Activated gamma-delta T cell treated with anti-CD3 and anti-CD28 coated beads, Interleukin-2, amount 50 U/mL, for 16 hours (primary cell): ENCODE measurements at places on chromosomes 2 and 18.

GRCh38 chr2:148876595-148877402, 1.8 kb downstream of the KIF5C start:
- DNase-seq, result peak; percentile 9

DNA sequence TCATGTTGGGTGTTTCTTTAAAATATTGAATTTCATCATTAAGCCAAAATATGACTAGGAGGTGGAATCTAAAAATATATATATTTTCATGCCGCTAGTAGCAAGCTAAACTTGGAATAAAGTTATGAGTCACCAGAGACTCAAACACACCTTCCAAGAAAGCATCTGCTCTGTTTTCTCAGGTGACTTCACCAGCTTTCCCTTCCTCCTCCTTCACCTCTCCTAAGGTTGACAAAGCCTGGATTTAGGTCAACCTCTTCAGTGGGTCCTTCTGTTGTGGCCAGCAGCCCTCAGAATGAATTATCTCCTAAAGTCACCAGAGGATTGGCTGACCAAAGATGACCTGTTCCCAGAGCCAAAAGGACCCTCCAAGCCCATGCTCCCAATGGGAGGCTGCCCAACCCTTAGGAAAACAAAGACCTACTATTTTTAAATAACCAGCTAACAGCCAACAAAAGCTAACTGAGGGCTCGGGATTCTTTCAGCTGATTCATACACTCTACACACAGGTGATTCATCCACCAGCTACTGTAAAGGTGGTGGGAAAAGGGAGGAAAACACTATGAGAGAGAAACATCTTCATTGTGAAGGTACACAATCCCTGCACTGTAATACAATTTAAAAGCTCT, 113.9 kb downstream of the MYO5B start:
- no peak for DNase-seq

- no peak for DNase-seq
Measured at GRCh38 chr18:75132931-75133525, 75.9 kb downstream of the PTGR3 start.

GRCh38 chr2:235105821-235106359, 154.1 kb downstream of the SH3BP4 start:
- no peak for DNase-seq

GRCh38 chr2:162490761-162491470, 147.0 kb downstream of the GCA start:
- no peak for DNase-seq

GRCh38 chr2:20580690-20581437, 70.0 kb downstream of the HS1BP3 start:
- DNase-seq, result no peak

- DNase-seq, result no peak
Measured at GRCh38 chr2:62845256-62845655, 139.7 kb downstream of the EHBP1 start.

- DNase-seq, result no peak
Measured at GRCh38 chr2:165055082-165055851, 99.9 kb upstream of the SLC38A11 start.

GRCh38 chr2:124804014-124804940, 779.2 kb downstream of the CNTNAP5 start:
- no peak for DNase-seq

- DNase-seq, result no peak
Measured at GRCh38 chr2:178477443-178478129, 814 bp downstream of the FKBP7 start.

DNA sequence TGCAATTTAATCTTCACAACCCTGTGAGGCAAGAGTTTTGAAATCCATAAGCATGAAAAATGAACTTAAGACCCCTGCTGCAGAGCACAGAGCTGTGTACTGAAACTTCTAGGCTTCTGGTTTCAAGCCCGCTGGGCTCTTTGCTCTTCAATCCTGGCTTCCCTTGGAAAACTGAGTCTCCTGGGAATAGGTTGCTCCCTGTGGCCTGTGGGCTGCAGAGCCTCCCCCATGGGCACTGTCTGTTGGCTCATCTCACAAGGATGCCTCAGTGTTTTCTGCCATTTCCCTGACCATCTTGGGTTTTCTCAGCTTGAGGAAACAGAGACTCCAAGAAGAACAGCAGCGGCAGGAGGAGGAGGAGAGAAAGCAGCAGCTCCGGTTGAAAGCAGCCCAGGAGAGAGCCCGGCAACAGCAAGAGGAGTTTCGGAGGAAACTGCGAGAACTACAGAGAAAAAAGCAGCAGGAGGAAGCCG, 44.5 kb downstream of the SUMO1 start:
- no peak for DNase-seq

GRCh38 chr2:198042189-198042588, 237.8 kb downstream of the PLCL1 start:
- DNase-seq, result no peak

- no peak for DNase-seq
Measured at GRCh38 chr2:240441993-240442411, 6.5 kb downstream of the GPC1 start.

DNA sequence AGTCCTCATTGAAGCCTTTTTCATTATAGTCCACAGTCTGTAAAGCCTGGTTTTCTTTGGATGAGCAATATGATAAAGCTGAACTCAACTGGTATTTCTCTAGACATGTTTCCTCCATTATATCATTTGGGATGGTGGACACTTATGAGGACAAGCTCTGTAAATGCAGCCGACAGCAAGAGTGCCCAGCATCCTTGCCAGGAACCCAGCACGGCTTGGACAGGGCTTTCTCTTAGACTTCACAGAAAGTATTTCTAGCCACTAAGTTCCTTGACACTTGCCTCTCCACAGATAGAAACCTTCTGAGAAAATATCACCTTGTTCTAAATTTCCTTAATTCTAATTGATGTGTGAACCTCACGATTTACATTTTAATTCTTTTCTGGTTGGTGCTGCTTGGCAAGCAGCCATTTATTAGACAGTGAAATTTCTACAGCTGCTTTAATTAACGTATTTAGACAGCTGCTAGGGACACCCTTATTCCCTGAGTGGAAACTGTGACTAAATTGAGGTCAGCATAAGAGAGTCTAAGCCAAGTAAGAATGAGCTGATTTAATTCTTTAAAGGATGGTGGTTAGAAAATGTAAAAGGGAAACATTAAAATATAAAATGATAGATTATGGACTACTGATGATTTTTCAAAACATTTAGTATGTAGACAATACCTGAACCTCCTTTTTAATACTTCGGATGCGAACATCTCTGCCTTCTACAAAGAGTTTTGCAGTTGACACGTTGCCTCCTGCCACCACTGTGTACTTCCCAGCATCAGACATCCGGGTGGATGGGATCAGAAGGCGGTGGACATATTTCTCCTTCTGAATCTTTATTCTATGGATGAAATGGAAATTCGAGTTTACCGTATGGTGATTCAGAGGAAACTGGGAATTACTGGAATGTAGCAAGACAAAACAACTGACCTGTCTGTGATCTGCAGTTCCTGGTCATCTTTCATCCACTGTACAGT, 39.8 kb downstream of the TTN start:
- no peak for DNase-seq

GRCh38 chr18:76133873-76134272, 361.2 kb downstream of the ZNF516 start:
- no peak for DNase-seq

DNA sequence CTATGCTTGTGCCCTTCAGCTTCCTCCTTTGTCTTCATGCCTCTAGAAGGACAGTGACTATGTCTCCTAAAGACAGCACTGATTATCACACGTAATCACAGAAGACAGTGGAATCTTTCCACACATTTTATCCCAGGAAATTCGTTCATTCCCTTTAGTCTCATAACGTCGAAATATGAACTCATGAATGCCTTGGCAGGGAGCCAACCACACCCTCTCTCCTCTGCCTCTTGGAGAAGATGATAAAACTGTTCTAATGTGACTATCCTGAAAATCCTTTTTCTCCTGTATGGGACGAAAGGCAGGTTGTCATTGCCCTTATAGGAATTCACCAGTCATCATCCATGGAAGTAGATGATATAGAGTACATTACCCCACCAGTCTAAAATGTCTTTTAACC, 726.6 kb upstream of the FANCL start:
- DNase-seq, result no peak

DNA sequence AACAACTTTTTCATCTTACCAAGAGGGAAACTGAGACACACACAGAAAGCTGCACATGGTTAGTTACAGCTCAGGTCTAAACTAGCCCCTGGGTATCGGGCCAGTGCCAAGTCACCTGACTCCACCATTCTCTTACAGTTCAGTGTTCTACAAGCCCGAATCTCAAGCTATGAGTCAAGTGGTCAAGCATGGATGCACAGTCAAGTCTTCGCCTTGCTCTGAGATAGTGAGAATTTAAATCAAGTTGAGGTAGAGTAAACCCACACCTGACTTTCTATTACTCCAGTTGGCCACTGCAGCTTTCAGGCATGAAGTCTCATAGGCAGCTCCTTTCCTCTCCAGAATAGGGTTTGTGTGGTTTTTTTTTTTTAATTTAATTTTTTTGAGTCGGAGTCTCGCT, 34.5 kb upstream of the ARL5A start:
- no peak for DNase-seq

- no peak for DNase-seq
Measured at GRCh38 chr2:108945969-108946368, 43.1 kb downstream of the EDAR start.

- DNase-seq, result no peak
Measured at GRCh38 chr2:196441527-196441926, 198.0 kb upstream of the CCDC150 start.

GRCh38 chr2:68907232-68907919, 36.2 kb upstream of the BMP10 start:
- DNase-seq, result no peak

DNA sequence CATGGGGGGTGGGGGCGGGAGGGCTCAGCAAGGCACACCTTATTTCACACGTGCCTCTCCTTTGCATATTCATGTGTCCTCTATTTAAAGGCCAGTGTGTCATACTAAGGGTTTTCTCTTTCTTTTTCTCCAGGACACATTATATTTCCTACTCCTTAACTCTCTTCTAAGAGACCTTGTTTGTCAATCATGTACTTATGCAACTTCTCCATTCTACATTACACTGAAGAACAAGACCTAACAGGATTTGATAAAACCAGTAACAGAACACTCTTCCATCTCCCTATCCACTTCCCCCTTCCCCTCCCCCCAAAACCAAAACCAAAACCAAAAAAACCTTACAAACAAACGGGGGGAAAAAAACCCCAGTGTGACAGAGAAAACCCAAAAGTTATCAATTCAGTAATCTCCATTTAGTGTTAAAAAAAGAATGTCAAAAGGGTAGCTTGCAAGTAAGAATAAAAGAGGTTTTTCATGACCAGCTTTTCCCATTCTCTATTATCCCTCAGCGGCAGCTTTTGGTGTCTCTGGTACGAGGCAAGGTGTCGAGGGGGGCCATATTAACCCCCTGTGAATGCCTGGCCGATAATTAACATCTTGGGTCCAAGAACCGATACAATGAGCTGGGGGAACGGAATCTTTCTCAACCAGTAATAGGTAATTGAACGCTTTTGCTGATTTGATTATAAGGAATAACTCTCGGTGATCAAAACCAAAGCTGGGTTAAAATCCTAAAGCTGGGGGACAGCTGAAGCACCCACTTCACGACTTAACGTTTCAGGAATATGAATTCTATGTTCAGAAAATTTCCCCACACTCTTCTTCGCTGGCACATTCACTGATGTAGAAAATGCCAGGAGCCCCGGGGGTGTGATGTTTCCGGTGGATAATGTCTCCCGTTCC, 191.0 kb upstream of the TCF4 start:
- no peak for DNase-seq

DNA sequence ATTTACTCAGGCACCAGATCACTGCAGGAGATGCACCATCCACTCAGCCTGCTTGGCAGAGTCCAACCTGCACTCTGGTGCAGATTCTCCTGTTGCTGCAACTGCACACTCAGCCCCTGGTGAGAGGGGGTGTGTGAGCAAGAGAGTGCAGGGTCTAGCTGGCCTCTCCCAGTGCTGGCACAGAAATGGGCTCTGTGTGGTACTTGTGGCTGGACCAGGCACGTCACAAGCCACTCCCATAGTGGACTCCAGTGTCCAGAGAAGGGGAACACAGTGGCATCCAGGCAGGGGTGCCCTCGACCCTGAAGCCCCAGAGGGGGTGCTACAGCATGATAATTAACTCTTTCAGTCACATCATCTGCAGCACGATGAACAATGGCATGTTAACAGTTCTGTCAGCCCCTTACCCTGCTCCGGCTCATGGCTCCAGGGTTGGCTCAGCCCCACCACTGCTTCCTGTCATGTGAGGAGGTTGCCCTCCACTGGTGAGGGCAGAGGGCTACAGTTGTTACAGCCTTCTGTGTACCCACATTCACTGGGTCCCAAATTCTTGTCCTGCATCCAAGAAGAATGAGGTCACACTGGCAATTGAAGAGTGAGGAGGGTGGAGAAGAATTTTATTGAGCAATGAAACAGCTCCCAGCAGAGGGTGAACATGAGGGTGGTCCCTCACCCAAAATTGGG, 135.7 kb downstream of the EVA1A start:
- no peak for DNase-seq

DNA sequence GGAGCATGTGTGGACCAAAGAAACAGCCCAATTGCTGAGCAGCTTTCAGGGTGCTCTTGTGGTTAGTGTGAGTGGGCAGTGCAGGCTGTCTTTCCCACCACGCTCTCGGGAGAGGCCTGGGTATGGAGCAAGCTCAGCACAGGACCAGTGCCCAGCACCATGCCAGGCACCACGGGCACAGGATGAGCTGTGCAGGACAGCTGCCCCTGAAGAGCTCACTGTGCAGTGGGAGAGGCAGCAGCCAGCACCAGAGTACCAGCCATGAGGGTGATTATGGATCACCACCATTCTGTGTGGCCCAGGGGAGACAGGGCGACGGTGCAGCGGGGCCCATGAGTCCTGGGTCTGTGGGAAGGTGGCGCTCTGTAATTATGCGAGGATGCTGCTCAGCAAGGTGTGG, 29.7 kb upstream of the FAHD2A start:
- DNase-seq, result no peak

- DNase-seq, result no peak
Measured at GRCh38 chr2:113054066-113054465, 1.4 kb upstream of the IL36B start.

- DNase-seq, result no peak
Measured at GRCh38 chr2:19287324-19287723, 71.1 kb downstream of the OSR1 start.

GRCh38 chr18:31064130-31064529, 21.6 kb upstream of the DSC3 start:
- DNase-seq, result no peak

- DNase-seq, result no peak
Measured at GRCh38 chr2:84631047-84631446, 114.7 kb downstream of the DNAH6 start.

DNA sequence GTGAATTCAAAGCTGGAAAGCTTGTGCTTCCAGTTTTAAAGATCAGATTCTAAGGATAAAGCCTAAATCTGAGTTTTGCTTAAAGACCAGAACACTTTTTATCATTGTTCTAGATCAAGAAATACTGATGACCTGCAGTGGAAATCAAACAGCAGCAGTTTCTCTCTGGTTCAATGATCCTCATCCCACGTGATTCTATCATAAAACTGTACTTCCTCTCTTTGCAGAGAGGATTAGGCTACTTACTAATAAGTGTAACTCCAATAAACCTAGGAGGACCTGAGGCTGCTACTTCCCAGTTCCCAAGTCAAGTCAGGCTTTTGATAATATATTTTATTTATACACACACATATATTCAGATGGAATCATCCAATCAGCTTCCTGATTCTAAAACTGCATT, 81.9 kb downstream of the TCF4 start:
- no peak for DNase-seq

GRCh38 chr2:45769854-45770576, 118.5 kb downstream of the PRKCE start:
- DNase-seq, result no peak

- no peak for DNase-seq
Measured at GRCh38 chr2:28979041-28979440, 2.1 kb upstream of the TOGARAM2 start.

- no peak for DNase-seq
Measured at GRCh38 chr2:38444247-38444646, 67.2 kb upstream of the ATL2 start.

- DNase-seq, result no peak
Measured at GRCh38 chr2:603427-603826, 73.8 kb downstream of the TMEM18 start.
